ENCODE measurements at places on chromosomes 1 and 21.

DNA sequence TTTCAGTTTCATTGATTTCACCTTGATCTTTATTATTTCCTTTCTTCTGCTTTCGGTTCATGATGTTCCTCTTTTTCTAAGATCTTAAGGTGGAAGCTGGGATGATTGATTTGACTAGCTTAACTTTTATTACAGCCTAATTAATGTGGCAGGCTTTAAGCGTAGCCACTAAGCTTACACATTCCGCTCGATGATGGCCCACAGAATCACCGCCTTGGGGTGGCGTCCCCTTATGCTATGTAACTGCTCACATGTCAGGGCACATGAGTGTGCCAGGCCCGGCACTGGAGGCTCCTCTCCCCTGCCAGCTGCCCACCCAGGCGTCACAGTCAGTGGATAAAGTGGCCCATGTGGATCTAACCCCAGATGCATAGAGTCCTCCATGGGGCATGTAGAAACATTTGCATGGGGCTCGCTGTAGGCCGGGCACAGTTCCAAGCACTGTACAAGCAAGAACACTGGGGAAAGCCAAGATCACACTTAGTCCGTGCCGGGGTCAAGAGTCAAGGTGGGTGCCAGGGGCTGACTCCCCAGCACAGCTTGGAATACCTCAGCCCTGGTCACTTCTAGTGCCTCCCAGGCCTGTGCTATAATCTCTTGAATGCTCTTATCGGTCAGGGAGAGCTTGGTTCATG, 41.7 kb downstream of the PKNOX1 start:
- DNase-seq: no peak

GRCh38 chr1:175088525-175088951, 20.9 kb downstream of the TNN start:
- DNase-seq: no peak

DNA sequence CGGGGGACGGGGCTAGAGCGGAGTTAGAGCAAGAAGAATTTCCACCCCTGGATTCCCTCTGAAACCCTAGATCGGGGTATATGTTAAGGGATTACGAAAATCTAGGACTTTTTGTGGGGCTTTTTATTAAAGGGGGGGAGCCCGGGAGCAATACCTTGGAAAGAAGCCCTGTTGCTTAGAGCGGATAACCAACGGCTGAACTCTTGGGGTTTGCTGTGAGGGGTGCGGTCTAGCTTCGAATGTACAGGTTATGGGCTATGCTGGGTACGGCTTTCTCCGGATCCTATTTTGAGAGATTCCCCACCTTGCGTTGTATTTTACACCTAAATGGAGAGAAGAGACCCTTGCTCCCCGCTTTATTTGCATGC, 626 bp downstream of the DYRK3 start:
- no peak for DNase-seq

GRCh38 chr1:67336783-67337182, 29.1 kb downstream of the IL12RB2 start:
- no peak for DNase-seq

DNA sequence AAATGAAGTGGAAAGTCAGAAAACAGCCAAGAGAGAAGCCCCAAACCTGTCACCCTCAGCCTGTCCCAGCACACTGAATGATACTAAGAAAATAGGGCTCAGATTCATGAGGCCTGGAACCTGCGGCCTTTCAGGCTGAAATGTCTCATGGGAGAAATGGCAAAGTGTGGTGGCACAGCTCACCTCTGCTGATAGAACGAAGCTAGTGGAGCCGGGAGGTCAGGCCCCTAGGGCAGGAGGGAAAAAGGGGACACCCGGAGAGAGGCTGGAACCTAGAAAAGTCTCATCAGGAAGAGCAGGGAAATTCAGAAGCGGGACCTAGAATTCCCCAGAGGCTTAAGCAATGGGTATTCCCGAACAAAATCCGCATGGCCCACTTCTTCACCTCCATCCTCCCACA, 107.1 kb downstream of the BCAR3 start:
- DNase-seq: no peak

DNA sequence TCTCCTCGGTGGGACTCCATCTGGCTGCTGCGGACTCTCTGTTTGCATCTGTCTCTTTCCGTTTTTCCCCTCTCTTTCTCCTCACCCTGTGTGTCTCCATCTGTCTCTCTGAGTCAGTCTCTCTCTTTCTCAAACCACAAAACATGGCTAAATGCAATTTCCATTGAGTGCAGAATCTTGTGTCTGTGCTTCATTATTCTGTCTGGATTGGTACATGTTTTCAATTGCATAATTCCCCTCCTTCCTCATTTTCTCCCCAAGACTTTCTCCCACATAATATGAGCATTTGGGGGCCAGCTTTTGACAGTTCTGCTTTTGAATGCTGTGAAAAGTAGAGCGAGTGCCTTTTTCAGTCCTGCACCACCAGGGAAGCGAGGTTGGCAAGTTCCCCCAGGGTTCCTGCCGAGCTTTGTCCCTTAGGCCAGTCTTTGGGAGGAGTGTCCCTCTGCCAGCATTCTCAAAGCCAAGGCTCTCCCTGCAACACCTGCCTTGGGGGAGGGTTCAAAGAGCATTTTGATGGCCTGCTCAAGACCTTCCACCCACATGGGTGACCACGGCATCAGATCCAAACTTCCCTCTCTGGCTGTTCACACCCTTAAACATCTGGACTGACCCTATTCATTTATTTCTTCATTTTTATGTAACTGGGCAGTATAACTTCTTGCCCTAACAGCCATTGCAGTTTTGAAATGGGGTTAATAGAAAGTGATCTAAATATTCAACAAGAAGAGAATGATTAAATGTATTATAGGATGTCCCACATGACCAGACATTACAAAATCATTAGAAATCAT, 32.8 kb upstream of the SCMH1 start:
- no peak for DNase-seq

GRCh38 chr1:76764638-76765454, 102.4 kb upstream of the ST6GALNAC5 start:
- DNase-seq: no peak

GRCh38 chr1:116252785-116253184, 120.3 kb upstream of the ATP1A1 start:
- DNase-seq: no peak

DNA sequence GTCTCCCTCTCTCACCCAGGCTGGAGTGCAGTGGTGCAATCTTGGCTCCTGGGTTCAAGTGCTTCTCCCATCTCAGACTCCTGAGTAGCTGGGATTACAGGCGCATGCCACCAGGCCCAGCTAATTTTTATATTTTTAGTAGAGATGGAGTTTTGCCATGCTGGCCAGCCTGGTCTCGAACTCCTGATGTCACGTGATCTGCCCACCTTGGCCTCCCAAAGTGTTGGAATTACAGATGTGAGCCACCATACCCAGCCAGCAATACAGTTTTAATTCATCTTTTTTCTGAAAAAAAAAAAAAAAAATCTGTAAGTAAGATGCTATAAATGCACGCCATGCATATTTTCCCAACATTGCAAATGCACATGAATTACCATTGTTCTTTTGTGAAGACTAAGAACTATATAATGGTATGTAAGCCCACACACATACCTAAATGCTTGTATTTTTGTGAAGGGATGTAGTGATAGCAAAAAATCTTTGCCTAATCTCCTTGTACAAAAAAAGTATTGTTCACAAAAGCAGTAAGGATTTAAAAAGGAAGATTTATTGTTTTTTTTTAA, 8.0 kb downstream of the LAMC2 start:
- DNase-seq: no peak

- DNase-seq: peak; percentile 69
Observed at GRCh38 chr1:201450721-201451291, 18.2 kb downstream of the PHLDA3 start.

DNA sequence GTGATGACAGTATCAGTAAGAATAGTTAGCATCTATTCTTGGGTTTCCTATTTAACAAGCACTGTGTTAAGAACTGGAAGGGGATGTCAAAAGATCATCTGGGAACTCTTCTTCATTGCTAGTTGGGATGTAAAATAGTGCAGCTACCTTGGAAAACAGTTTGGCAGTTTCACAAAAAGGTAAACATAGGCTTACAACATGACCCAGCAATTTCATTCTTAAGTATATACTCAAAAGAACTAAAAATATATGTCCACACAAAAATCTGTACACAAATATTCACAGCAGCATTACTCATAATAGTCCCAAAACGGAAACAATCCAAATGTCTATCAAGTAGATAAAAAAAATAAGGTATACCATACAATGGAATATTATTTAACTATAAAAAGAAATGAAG, 45.7 kb downstream of the DIPK1A start:
- no peak for DNase-seq

DNA sequence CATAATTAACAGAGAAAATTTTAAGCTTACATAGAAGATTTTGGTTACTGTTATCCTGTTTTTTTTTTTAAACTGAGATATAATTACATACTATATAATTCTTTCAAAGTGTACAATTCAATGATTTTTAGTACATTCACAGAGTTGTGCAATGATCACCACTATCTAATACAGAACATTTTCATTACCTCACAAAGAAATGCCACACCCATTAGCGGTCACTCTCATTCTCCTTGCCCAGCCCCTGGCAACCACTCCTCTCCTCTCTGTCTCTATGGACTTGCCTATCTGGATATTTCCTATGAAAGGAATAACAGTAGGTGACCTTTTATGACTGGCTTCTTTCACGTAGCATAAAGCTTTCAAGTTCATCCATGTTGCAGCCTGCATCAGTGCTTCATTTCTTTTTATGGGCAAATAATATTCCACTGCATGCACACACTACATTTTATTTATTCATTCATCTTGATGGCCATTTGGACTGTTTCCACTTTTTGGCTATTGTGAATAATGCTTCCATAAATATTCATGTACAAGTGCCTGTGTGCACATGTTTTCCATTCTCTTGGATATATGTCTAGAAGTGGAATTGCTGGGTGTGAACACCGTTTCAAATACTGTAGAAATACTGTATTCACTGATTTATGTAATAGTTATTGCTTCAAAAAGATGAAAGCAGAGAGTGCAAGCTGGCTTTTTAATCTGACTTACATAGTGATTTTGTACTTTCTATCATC, 26.5 kb downstream of the TAF5L start:
- DNase-seq: no peak

GRCh38 chr1:50181027-50181663, 72.4 kb downstream of the ELAVL4 start:
- DNase-seq: no peak

- no peak for DNase-seq
Observed at GRCh38 chr21:30829659-30830058, at the start of gene KRTAP7-1. Gene KRTAP7-1, minus strand, starts transcription at chr21:30829759. Its CDS starts 61 bp downstream, at chr21:30829698.

- no peak for DNase-seq
Observed at GRCh38 chr1:57122031-57122430, 156.2 kb upstream of the C8B start.

DNA sequence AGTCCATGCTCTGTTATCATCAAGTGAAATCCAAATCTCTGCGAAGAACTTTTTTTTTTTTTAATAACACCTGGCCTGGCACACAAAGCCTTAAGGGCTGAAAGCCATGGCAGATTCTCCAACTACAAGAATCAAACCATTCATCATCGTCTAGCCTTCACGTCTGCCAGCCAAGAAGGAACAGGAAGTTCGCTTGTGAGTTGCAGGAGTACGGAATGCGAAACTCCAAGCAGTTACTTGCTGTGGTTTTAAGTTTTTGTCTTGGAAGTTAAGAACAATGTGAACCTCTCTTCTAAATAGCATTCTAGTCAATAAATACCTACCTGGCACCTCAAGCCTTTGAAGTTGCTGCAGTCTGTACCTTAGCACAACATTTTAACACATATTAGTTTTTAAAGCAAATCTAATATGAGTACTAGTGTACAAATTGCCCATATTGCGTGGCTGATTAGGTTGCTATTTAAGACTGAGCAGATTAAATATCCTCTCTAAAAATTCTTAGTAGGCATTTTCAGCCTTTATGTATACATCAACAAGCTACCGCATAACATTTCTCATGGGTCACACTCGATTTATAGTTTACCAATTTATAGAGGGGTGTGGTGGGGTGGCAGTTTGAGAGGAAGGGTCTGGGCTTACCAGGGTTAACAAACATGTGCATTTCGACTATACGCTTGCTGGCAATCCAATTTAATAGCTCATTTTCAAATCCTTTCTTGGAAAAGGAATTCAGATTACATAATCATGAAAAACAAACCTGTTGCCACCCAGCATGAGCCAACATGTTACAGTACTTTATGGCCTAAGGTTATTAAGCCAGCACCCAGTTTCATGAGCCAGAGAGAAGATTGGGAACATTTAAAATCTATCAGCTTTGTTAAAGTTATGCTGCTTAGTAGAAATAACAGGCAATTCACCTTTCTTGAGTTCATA, 22.2 kb upstream of the PTPN14 start:
- no peak for DNase-seq

GRCh38 chr1:223355699-223356098, 8.3 kb downstream of the SUSD4 start:
- no peak for DNase-seq

DNA sequence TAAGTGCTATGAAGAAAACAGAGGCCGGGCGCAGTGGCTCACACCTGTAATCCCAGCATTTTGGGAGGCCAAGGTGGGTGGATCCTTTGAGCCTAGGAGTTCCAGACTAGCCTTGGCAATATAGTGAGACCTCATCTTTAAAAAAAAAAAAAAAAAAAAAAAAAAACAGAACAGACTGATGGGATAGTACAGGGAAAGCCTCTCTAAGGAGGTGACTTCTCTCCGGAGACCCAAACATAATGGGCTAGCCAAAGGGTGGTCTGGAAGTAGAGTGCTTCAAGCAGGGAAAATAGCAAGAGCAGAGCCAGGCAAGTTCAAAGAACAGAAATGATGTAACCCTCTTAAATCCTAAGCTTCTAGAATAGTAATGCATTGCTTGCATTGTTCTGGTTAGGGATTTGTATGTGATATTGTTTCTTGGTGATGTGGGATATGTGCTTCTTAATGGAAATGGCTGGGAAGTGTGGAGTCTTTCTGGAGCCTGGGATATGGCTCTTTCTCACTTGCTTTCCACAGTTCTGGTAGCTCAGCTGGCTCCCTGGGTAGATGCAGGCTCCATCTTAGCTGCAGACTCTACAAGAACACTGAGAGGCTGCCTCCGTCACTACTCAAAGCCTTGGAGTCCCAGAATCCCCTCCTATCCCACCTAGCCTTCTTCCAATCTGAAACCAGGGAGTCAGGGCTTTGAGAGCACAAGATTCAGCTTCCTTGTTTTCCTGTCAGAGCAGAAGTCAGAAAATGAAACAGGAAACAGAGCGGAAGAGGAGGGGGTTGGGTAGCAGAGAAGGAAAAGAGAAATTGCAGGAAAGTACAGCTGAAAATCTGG, 1.9 kb upstream of the PIGV start:
- DNase-seq: peak; percentile 19

- no peak for DNase-seq
Observed at GRCh38 chr1:54199151-54199764, 572 bp downstream of the CYB5RL start.

DNA sequence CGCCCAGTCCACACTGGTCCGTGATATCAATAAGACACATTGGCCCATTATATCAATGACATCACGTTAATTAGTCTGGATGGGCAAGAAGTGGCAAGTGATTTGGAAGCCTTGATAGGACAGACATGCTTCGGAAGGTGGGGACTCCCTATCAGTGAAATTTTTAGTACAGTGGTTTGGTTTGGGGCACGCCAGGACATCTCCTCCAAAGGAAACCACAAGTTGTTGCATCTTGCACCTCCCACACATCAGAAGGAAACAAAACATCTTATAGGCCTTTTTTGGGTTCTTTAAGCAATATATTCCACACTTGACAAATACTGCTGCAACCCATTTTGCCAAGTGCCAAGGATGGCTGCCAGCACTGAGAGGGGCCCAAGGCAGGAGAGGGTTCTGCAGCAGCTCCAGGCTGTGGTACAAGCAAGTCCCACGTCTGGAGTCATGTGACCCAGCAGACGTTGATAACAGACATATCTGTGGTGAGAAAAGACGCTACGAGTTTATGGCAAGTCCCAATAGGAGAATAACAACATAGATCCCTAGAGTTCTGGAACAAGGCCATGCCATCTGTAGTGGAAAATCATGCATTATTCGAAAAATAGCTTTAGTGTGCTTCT, 95.3 kb upstream of the DISP3 start:
- no peak for DNase-seq

Measured in endothelial cell (in vitro differentiated cells).